ENCODE measurements at places on chromosomes 2 and 18.
A peak's percentile ranks its signal among the peaks of the same experiment; 100 is the strongest.

- no peak for DNase-seq
Measured at GRCh38 chr2:160582081-160582480, 88.5 kb upstream of the RBMS1 start.

DNA sequence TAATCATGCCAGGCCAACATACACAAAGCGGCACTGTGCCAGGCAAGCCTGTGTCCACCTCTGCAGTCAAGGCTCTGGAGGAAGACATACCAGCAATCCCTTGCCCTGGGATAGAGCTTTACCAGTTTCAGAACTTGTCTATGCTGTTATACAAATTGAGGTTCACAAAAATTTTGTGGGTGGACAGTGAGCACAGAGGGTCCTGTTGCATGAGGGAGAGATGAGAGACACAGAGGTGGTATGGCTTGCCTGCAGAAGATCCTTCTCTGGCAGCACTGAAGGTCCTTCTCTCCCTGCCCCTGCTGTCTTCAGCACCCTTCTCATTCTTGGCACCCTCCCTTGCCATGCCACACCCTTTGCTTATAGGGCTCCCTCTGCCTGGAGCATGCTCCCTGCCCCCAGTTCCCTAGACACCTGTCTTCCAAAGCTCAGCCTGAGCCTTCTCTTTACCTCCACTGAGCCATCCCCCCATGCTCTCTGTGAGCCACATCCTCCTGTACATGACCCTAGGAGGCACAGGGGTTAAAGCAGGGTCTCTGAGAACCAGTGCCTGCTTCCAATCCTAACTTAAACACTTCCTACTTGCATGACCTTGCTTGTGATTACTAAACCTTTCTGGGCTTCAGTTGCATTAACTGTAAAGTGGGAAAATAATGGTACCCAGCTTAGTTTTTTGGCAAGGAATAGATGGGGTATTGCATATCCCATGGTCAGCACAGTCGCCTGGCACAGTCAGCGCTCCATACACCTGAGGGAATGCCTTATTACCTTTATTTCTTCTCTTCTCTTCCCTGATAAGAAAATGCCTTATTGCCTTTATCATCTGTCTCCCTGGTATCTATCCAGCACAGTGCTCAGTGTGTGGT, 857 bp downstream of the FABP1 start:
- no peak for DNase-seq

- DNase-seq, result no peak
Measured at GRCh38 chr2:172348555-172349288, 78.7 kb upstream of the ITGA6 start.

DNA sequence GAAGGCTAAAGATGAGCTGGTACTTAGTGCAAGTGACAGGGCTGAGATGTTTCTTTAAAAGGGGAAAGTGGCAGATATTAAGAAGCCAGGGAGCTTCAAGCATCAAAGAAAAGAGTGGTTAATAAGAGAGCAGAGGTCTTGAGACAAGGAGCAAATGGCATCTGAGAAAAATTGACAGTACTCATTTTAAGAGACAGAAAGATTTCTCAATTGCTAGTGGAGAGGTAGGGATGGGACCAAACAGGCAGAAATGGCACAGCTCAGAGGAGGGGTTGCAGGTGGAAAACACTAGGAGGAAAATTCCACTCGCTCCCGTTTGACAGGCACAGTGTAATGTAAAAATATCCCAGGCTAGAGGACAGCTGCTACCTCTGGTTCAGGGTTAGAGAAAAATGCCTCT, 593.4 kb upstream of the LRATD1 start:
- DNase-seq, result no peak

- DNase-seq, result no peak
Measured at GRCh38 chr18:79382681-79383387, 12.9 kb upstream of the NFATC1 start.

DNA sequence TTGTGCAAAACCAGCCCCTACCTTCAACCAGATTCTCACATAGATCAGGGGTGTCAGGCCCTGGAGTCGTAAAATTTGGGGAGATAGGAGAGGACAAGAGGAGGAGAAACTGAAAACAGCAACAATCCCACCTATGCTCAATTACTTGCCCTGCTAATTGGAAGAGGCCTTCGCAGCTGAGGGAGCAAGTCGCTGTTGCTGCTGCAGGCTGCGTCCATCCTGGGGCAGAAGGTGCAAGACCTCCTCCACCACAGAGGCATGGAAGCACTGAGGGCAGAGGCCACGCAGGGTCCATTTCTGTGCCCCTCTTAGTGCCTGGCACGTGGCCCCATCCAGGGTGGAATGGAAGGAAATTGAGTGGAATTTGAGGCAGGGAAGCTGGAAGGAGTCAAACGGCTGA, 36.5 kb downstream of the CNGA3 start:
- no peak for DNase-seq

- no peak for DNase-seq
Measured at GRCh38 chr2:187034434-187034833, 185.5 kb upstream of the ZSWIM2 start.

- DNase-seq, result no peak
Measured at GRCh38 chr18:9565407-9565806, 49.0 kb downstream of the PPP4R1 start.

GRCh38 chr2:85957256-85957655, 68.5 kb upstream of the ST3GAL5 start:
- no peak for DNase-seq

DNA sequence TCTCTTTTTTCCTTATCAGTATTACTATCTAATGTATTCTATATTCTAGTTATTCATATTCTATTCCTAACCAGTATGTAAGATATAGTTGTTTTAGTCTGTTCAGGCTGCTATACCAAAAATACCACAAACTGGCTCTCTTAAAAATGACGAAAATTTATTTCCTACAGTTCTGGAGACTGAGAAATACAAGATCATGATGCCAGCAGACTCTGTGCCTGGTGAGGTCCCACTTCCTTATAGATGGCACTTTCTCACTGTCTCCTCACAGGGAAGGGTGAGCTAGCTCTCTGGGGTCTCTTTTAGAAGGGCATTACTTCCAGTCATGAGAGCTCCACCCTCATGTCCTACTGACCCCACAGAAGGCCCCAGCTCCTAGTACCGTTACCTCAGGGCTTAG, 4.8 kb upstream of the ARHGAP15 start:
- no peak for DNase-seq

- no peak for DNase-seq
Measured at GRCh38 chr2:171841996-171842395, 52.0 kb downstream of the SLC25A12 start.

GRCh38 chr18:76972241-76972640, 149.9 kb downstream of the ZNF236 start:
- DNase-seq, result no peak

DNA sequence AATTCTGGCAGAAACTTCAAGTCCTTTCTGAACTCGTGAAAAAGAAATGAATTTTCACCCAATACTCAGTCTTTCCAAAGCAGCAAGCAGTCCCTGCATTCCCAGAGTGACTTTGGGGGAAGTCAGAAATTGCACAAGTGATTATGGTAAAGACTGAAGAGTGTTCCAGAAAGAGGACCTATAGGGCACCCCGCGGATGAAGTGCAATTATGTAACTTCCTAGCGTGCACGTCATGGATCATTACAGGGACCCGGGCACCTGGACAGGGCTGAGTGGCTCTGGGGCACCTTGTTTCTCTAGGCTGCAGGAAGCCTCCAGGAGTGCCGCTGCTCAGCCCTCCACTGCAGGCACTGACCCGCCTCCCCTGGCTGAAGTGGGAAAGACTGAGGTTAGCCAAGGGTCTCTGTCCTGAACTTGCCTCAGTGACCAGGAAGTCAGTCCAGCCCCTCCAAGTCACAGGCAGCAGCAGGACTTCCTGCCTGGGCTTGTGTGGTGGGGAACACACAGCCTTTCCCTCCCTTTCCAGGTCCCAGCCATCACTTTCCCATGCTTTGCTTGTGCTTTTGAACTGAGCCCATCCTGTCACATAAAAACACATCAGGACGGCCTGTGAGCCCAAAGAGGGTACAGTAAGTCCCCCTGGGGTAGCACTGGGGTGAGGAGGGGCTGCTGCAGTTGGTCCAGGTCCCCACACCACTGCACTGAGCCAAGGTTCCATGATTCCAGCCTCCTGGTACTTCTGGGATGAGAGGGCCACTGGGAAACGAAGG, 19.8 kb downstream of the TMEM185B start:
- no peak for DNase-seq

DNA sequence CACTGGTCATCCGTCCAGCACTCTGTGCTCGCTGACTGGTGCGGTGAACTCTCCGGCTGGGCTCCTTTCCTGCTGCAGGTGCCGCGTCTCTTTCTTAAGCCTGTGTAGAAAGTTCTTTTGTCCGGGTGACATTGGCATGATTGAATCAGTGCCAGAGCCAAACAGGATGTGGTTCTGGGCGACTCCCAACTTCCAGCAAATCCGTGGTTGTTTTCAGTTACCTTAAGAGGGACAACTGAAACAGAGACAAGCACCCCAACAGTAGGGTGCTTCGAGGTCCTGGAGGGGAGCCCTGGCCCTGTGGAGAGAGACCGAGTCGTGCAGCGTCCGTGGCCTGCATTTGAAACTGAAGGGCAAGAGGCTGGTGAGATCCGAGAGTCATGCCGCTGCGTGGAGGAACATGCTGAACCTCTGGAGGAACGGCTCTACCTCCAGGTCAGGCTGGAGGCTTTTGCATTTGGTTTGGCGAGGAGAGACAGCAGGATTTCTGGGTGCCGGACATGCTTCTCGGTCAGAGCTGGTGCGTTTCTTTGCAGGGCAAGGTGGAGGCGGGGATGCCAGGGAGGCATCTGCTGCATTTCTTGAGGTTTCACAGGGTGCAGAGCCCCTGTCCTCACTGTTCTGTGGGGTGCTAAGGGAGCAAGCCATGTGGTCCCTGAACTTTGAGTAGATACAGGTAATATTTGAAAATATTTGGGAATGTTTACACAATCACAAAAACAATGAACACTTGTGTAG, 26.8 kb downstream of the SH3BP4 start:
- DNase-seq, result peak; percentile 56

GRCh38 chr2:236820763-236821344, 251.2 kb downstream of the ACKR3 start:
- no peak for DNase-seq

DNA sequence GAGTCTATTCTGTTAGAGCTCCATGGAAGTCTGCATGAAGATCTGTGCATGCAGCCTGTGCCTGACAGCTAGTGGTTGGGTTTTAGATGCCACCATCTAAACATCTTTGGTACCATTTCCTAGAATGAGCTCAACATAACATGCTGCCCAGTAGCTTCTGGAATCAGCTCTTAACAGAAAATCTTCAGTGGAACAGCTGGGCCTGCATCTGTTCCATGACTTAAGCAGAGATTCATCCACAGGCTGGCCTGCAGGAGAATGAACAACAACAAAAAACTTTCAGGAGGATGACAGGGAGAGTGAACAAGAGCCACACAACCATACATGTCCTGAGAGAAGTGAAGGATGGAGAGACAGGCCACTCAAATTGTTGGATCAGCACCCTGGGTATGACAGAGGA, 316.6 kb downstream of the RDH14 start:
- DNase-seq, result no peak

DNA sequence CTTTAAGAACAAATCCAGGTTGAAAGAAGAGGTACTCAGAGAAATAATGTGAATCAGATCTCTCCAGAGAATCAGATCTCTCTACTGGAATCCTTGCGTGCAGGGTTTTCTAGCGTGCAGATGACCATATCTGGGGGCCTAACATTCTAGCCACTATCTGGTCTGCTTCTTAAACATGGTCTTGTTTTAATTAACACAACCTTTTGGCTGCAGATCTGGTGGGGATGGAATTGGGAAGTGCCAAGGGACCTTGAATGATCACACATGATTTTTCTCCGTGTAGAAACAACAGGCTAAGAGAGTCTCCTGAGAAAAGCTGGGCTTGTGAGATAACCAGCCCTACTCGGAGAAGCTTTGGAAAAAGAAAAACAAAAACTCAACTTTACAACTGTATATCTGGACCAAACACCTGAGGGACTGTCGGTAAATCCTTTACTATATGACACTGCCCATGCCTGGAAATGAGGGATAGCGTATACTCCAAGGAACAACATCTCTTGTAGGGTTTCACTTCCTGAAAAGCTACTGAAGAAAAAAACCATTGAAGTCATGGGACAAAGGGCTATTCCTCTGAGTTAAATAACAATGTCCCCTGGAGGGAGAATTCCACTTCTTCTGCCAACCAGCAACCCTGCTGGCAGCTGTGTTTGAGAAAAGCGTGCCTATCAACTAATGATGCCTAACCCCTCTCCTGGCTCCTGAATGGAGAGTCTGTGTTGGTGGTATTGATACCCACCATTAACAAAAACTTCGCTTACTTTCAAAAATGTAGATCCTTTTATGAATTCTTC, 171.0 kb upstream of the REV1 start:
- no peak for DNase-seq
